RWPE2 (cell line): ENCODE measurements at places on chromosomes 5 and 9.

DNA sequence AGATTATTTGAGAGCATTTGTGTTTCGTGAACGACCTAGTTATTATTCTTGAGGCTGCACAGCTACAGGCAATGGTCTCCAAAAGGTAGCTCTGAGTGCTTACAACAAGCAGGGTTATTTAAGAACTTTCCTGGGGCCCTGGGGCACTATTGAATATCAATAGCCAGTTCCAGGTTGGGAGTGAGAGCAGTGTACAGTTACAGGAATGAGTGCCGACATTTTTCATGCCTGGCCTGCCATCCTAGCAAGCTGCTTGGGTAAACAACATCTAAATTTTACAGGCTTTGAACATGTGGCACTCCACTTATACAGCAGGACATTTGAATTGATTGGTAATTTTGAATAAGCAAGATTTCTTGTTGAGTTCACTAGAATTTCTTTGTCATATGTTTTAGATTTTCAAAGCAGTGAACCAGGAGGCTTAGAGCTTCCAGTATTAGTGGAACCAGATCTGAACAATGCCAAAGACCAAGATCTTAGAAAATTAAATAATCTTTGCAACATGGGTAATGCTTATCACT, 171.9 kb upstream of the GDNF start:
- DNase-seq, result no peak

- no peak for DNase-seq
These were observed 14.3 kb upstream of the GABRP start for GRCh38 chr5:170769246-170769645.

DNA sequence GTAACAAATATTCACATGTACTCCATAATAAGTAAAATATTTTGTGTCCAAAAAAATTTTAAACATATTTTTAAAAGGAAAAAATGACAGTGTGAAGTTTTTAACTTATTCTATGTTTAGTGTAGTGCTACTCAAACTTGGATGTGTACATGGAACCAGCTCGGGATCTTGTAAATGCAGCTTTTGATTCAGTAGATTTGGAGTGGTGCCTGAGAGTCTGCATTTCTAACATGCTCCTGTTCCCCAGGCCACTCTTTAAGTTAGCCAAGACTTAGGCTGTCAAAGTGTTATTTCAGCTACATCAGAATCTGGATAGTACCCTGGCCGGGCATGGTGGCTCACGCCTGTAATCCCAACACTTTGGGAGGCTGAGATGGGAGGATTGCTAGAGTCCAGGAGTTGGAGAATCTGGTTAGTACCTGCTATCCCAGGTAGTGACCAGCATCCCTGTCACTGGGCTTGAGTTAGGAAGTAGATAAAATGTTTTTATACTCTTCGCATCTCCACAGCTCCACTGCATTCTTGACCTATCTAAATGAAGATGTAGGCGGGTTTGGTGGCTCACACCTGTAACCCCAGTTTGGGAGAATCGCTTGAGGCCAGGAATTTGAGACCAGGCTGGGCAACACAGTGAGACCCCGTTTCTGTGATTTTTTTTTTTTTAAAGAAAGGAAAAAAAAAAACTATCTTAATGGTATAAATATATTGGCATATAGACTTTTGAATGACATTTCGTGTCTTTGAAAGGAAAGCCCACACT, 60.7 kb upstream of the TTC23L start:
- no peak for DNase-seq

GRCh38 chr5:111131356-111131755, 39.2 kb downstream of the WDR36 start:
- DNase-seq, result no peak

DNA sequence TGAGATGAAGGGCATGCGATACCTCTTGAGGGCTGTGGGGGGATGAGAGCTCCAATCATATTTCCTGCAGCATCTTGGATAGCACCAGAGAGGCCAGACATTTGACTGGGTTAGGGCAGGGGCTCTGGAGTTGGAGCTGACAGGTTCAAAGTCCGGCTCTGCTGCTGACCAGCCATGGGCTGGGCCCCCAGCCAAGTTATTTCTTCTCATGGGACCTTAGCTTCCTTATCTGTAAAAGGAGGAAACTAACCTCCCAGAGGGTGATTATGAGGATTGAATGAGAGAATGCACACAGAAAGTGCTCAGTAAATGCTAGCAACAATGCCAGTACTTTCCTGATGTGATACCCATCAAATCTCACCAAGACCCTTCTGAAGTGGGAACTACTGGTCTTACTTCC, 65.2 kb upstream of the SLC25A51 start:
- peak; percentile 12 for DNase-seq

- DNase-seq, result no peak
These were observed 156.1 kb upstream of the KIF2A start for GRCh38 chr5:62149879-62150278.

- no peak for DNase-seq
These were observed 99.2 kb downstream of the UHRF2 start for GRCh38 chr9:6512085-6512657.

DNA sequence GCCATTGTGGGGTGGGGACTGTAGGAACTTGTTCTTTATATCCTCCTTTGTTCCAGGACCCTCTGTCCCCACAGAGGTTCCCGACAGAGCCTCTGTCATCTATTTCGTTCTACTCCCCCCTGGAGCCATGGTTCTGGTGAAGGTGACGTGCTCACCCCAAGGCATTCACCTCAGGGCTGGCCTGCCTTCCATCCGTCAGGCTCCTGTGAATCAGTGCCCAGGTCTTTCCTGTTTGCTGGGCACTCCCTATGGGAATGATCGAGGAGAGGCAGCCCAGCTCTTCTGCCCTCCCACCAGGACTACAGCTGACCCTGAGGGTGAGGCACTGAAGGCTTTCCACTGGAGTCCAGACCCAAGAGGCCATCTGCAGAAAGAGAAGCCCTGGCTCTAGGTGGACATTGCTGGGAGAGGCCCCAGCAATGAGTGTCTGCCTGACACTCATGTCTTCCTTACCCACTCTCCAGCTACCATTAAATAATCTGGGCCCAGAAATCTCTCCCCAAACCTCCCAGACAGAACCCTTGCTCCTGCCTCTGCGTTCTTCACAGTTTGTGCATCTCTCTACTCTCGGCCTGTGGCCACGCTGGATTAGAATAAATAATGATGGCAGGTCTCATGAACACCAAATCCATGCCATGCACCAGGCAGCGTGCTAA, 214.2 kb downstream of the FSTL4 start:
- DNase-seq, result no peak

GRCh38 chr5:37248970-37249814, at the start of gene CPLANE1:
TSS of gene CPLANE1 (minus strand) at chr5:37249376. CDS start at chr5:37247698, 1,678 bp downstream.
- DNase-seq, result peak; percentile 77

GRCh38 chr5:132253452-132254320, 3.8 kb upstream of the PDLIM4 start:
- peak; percentile 51 for DNase-seq

DNA sequence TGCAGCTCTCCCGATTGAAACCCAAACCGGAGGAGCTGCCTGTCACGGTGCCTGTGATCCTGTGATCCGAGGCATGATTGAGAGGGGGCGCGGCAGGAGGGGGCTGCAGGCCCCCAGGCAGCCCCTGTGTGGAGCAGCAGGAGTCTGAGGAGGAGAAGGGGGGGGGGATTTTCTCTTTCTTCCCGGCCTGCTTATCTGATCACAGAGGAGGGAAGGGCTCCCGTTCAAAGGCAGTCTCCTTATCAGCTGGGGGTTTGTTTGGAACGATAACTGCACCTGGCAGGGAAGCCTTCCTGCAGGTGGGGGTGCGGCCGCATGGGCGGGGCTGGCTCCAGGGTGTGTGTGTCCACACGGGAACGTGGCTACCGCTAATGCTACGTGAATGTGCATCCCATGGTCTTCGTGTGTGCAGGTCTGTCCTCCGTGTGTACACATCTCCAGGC, 38.4 kb downstream of the LMX1B start:
- no peak for DNase-seq

- no peak for DNase-seq
These were observed 21.1 kb upstream of the FER start for GRCh38 chr5:108726446-108727235.

GRCh38 chr5:124631874-124632550, 114.4 kb downstream of the ZNF608 start:
- DNase-seq, result no peak

DNA sequence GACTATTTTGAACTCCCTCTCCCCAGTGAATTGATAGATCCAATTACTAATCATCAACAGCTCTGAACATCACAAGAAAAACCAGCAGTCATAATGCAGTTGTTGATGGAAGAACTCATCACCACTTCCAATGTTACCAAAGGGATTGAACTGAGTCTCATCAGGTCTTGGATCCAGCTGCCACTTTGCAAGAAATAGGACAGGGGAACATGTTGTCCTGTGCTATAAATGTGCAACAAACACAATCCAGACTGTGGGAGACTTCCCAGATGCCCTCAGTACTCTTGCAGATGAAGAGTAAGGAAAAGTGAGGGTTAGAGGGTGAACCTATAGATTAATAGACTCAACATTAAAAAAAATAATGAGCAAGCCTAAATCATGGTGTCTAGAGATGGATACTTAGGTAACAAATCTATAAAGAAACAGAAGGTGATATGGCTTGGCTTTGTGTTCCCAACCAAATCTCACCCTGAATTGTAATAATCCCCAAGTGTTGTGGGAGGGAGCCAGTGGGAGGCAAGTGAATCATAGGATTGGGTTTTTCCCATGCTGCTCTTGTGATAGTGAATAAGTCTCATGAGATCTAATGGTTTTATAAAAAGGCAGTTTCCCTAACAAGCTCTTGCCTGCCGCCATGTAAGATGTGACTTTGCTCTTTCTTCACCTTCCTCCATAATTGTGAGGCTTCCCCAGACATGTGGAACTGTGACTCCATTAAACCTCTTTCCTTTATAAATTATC, 63.4 kb upstream of the PAPPA start:
- DNase-seq, result no peak

GRCh38 chr9:131874916-131875670, 135.2 kb upstream of the RAPGEF1 start:
- DNase-seq, result no peak

GRCh38 chr5:91898019-91898418, 514.9 kb upstream of the ARRDC3 start:
- no peak for DNase-seq

- no peak for DNase-seq
These were observed 1.4 kb downstream of the NSUN2 start for GRCh38 chr5:6631441-6631840.

GRCh38 chr9:88378317-88378716, 9.9 kb upstream of the SPIN1 start:
- no peak for DNase-seq

GRCh38 chr5:150174285-150174684, 7.7 kb downstream of the CDX1 start:
- DNase-seq, result no peak

DNA sequence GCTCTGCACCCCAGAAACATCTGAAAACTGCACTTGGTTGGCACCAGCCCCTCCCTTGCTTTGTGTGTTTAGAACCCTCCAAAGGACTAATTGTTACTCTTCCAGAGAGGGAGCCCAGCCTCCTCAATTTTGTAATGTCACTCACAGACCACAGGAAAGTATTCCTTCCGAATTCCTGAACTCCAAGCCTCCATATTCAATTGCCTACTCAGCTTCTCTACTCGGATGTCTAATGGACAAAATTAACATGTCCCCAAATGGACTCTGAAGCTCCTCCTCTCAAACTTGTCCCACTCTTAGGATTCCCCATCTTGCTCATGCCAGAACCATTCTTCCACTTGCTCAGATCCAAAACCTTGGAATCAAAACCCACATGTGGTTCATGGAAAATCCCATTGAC, 3.9 kb upstream of the TMEM171 start:
- no peak for DNase-seq

DNA sequence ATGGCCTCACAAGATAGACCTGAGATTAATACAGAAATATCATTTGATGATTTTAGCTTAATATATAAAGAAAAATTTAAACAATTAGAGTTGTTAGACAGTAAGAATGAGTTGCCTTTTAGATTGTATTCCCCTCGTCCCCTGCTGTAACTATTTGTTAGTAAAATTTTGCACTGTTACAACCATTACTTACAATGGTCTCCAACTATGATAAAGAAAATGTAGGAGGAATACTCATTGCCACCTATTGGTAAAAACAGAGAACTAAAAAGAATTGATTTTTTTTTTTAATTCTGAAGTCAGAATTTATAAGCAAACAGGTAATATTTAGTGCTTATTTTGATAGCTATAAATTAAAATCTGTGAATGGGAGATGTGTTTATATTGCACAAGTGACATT, 937.6 kb downstream of the TLE4 start:
- DNase-seq, result no peak

DNA sequence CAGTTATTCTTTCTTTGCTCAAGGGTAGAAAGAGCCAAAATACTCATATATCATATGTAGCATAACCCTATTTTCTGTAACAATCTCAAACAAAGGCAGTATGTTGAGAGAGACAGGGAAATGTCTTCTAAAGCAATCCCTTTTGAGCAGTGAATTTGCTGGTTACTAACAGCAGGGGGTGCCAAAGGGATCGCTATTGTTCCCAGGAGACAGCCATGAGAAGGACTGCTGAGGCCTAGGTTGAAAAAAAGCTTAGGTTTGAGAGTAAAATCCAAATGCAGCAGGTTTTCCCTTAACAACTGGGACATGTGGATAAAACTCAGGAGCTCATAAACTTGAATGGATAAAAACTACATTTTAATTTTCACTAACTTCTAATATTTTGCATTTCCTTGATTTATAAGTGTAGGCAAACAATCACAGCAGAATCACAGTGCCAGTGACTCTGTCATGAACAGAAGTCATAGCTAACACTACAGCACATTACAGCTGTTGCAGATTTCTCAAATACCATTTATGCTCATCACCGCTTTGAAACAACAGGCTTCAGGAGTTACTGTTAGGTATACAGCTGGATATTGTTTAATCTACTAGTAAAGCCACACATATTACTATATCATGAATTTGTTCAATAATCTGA, 148.4 kb downstream of the MAPKAP1 start:
- DNase-seq, result no peak

DNA sequence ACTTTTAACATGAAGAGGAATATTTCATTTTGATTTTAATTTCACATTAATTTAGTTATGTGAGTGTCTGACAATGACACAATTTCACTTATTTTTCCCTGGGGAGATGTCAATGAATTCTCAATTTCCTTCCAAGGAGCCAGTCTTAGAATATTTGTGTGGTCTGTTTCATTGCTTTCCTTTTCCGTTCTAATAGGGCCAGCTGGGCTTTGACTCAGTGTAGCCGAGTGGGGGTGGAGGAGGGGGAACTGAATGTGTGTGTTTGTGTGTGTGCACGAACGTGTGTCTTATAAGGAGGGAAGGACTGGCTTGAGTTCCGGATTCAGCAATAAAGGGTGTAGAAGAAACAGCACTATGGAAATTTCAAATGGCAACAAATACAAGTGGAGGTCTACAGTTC, 100.0 kb downstream of the BASP1 start:
- DNase-seq, result no peak

- DNase-seq, result peak; percentile 71
These were observed 1.0 kb upstream of the EFNA5 start for GRCh38 chr5:107671742-107672210.

GRCh38 chr5:111854186-111854585, 97.2 kb upstream of the NREP start:
- DNase-seq, result no peak
